ENCODE measurements at places on chromosomes 12 and 14. TPM values are rescaled to one million over a fixed set of nuclear protein-coding genes. Genes with fewer than 3 reads are reported as not detected.

Gene PDZRN4
- total RNA-seq, result 0.54 TPM

DNA sequence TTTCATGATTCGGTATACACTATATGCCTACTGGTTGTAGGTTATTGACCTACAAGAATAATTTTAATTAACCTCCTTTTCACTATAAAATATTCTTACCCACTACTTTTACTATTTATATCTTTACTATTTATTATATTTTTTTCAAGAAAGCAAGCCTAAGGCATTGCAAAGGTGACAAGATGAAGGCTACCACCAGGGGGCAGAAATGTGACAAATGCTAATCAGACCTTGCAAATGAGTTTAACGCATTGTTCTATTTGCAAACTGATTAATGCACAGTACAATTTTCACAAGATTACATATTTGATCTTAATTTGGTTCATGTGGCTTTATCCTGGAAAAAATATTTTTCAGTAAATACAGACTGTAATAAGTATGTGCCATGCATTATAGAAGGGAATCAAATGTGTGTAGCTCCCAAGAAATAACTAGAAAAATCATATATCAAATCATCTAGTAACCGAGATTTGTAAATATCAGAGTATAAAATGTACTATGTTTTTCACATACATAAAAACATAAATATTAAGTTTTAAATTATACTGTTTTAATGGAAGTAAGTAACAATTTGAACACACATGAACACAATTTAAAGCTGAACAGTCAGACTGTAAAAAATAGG, 107.0 kb downstream of the ADAMTS20 start:
- no peaks in the 10 kb centered on the region for H3K27me3 ChIP-seq
- H3K36me3 ChIP-seq, result no peaks in the 10 kb centered on the region
- H3K27ac ChIP-seq, result no peak overlapping the region
- no peaks in the 10 kb centered on the region for H3K4me1 ChIP-seq
- DNase-seq, result peak; percentile 31

GRCh38 chr14:57480051-57480450, 13.6 kb downstream of the CCDC198 start:
- no peaks in the 10 kb centered on the region for H3K27me3 ChIP-seq
- no peak overlapping the region for H3K27ac ChIP-seq
- H3K36me3 ChIP-seq, result no peaks in the 10 kb centered on the region
- H3K4me1 ChIP-seq, result no peaks in the 10 kb centered on the region

DNA sequence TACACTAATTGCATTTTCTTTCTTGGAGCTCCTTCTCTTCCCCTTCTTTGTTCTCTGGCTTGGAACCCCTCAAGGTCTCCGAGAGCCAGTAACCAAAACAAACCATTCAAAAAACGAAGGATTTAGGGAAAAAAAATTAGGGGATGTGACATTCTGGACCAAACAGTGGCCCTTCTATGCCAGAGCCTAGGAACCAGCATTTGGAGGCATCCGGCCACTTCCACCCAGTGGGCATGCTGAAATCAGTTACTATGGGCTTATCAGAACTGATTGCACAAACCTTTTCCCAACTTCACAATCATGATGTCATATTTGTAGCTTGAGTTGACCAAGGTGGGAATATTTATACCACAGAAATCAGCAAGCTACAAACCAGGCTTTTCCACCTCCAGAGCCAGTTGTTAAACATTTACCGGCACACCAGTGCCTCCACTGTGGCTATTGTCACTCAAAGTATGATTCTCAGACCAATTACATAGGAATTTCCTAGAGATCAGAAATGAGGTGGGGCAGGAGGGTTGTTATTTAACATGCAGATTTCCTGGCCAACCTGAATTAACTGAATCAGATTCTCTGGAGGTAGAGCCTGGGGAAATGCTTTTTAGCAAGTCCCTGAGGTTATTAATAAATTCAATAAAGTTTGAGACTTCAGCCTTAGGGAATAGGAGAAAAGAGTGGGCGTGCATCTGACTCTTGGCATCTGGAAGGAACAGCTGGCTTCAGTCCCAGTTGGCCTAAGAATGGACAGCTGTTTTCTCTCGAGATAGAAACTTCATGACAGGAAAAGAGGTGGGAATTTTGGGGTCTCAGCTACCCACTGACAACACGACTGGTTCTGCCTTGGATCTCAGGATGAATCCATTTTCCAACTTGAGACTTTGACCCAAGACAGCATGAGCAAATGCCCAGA, 273.9 kb downstream of the ZFP36L1 start:
- no peaks in the 10 kb centered on the region for H3K36me3 ChIP-seq
- peaks cover 44% of the 10 kb centered on the region for H3K4me1 ChIP-seq
- no peaks in the 10 kb centered on the region for H3K27me3 ChIP-seq
- no peak overlapping the region for H3K4me3 ChIP-seq

- H3K4me1 ChIP-seq, result peaks cover 6% of the 10 kb centered on the region
- H3K36me3 ChIP-seq, result no peaks in the 10 kb centered on the region
- H3K4me3 ChIP-seq, result no peak overlapping the region
- H3K27ac ChIP-seq, result no peak overlapping the region
- no peaks in the 10 kb centered on the region for H3K27me3 ChIP-seq
These were observed 17.3 kb downstream of the TNFAIP2 start for GRCh38 chr14:103140316-103141109.

Gene TCL1B
- 0.28 TPM for total RNA-seq

DNA sequence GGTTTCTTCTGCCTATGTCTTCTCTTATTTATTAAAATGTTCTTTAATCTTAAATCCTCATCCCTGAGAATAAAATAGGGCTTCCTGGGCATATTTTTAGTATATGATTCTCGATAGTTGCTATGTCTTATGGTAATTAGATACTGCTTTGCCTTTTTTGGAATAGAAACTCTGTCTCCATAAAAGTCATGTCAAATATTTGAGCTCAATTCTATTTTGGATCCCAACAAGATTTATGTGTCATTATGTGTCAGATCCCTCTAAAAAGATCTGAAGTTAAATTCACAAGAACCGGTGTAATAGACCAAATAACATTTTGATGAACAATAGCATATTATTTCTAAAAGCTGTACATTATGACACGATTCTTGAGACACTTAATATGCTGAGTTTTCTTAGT, 312.5 kb upstream of the PDE3A start:
- DNase-seq, result no peak
- H3K27ac ChIP-seq, result no peak overlapping the region
- H3K4me1 ChIP-seq, result peaks cover under 1% of the 10 kb centered on the region

All from lung (tissue), 17 donors.